Mammary microvascular endothelial cell (primary cell): ENCODE measurements at places on chromosomes 4 and X. TPM values are rescaled to one million over a fixed set of nuclear protein-coding genes. Genes with fewer than 3 reads are reported as not detected.

The GPR34 gene
- total RNA-seq, result not detected in 2 replicates

The LINC00632 gene
- 2.1 and 2.3 TPM in 2 replicates for total RNA-seq

The CNKSR2 gene
- total RNA-seq, result not detected in 2 replicates

The JAKMIP1 gene
- total RNA-seq, result not detected in 2 replicates

The ATP6AP2 gene
- 92.5 and 100 TPM in 2 replicates for total RNA-seq

The TSPYL2 gene
- total RNA-seq, result 4.6 and 6.2 TPM in 2 replicates
